ENCODE measurements at places on chromosomes 3 and 15.

DNA sequence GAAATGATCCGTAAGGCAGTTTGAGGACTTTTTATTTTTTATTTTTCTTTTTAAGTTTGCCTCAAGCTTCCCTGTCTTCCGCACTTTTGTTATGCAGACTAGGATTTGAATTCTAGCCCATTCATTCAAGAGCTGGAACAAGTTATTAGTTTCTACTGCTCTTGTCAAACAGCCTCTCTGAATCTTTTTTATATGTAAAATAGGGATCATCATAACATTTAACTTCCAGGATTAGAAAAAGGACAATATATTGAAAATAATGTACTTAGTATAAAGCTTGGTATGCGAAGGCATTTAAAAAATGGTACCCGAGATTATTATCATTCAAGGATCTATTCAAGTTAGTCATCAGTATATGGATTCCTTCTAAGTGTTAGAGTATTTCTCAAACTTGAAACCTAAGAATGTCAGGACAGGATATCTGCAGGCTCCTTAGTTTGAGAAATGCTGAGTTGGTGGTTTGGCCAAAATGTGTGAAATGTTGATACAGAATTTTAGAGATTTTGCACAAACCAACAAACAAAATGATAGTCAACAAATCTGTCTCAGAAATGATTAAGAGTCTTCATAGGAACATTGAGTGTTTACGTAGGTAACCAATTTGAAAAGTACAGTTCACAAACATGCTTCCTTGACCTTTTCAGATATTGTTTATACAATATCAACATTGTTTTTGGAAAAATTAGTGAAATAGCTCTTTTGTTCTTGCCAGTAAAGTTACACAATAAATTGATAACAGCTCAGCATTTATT is 40.5 kb upstream of the IGSF10 start:
- no peak for DNase-seq

- no peak for DNase-seq
Measured at GRCh38 chr3:52774066-52774713, 3.2 kb upstream of the ITIH1 start.

GRCh38 chr15:74835312-74835823 is 7.6 kb downstream of the ULK3 start:
- no peak for DNase-seq

GRCh38 chr3:111669926-111670630 is 74.9 kb upstream of the ZBED2 start:
- DNase-seq, result no peak

DNA sequence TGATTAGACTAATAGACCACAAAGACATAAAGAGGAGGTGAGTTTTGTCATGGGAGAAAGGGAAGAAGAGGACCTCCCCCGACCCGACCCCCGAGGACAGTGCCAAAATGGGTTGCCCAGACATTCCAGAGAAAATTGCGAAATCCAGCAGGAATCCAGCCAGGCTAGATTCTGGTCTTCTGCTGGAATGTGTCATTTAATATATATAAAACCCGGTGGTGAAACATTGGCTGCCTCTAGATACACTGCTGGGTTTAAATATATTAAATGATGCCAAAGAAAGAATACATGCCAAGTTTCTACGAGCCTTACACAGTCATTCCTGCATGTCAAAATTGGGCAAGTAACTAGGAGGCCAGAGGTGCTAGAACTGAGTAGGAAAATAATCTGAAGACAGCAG is 45.3 kb upstream of the SPESP1 start:
- no peak for DNase-seq

DNA sequence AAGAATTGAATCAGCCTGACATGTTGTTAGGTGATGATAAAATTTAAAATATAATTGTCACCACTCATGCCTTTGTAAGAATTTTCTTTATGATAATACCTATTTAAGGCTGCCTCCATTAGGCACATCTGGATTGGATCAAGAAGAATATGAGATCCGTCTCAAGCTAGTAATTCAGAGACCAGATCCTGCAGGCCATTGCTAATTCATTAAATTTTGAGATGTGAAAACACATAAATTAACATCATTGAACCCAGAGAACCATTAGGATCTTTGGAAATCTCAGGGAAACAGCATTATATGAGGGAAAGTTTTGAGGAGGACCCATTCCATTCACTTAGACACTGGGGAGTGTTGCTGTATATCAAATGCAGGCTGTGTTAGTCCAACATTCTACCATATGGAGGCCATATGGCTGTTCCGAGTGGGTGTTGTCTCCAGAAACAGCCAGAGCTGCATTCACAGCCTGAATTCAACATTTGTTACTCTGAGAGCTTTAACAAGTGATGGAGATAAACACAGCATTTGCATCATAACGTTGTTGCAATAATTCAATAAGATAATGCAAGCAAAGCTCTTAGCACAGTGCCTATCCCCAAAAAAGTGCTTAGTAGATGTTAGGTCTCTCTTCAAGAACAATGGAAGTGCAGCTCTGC is 67.4 kb downstream of the DTWD1 start:
- no peak for DNase-seq

GRCh38 chr15:63942486-63943365 is 103.6 kb downstream of the DAPK2 start:
- no peak for DNase-seq

DNA sequence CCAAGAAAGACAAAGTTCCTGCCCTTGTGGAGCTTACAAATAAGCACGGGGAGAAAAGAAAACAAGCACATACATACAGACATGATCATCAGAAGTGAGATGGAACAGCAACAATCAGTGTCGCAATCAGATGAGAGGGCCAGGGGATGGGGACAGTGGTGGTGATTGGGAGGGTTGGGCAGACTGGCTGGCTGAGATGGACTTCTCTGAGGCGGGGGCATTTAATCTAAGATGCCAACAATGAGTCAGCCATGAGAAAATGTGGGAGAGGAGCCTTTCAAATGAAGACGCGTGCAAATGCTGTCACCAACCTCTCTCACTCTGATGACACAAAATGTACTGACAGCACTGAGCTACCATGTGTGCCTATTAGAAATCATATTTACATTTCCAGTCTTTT is 81.4 kb downstream of the NCEH1 start:
- DNase-seq, result no peak

GRCh38 chr3:28234454-28234853 is 7.0 kb upstream of the CMC1 start:
- no peak for DNase-seq

GRCh38 chr3:149004622-149005021 is 13.3 kb downstream of the GYG1 start:
- DNase-seq, result no peak

GRCh38 chr15:67731112-67731721 is 94.1 kb upstream of the SKOR1 start:
- DNase-seq, result no peak

GRCh38 chr3:154247806-154248415 is 76.4 kb downstream of the DHX36 start:
- no peak for DNase-seq

DNA sequence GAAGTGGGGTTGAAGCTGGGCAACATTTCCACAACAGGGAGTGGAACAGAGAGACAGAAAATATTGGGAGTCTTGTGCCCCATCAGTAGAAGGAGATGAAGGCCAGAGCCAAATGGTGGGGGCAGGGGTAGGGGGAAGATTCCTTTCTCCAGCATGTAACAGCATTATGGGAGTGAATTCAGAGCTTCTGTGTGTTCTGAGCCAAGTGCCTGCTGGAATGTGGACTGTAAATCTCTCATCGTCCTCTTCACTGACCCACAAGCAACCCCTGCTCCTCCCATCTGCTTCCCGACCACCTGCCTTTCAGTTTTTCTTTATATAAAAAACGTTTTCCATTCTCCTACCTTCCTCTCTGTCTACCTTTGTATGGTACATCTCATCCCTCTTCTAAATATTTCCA is 344.2 kb upstream of the TPRG1 start:
- DNase-seq, result no peak

DNA sequence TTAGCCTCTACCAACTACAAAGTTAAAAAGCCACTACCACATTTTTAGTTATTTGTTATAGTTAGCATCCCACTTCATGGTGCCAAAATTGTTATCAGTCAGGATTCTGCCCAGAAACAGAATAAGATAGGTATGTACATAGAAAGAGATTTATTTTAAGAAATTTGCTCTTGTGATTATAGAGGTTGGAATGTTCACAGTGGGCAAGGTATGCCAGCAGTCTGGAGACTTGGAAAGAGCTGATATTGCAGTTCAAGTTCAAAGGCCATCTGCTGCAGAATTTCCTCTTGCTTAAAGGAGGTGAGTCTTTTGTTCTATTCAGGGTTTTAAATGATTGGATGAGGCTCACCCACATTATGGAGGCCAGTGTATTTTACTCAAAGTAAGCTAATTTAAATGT is 143.8 kb upstream of the POU1F1 start:
- DNase-seq, result no peak

- DNase-seq, result no peak
Measured at GRCh38 chr3:16994854-16995525, 110.2 kb downstream of the PLCL2 start.

- DNase-seq, result no peak
Measured at GRCh38 chr3:70501561-70501960, 189.1 kb upstream of the MDFIC2 start.

- no peak for DNase-seq
Measured at GRCh38 chr15:99957642-99958013, 224.4 kb upstream of the LYSMD4 start.

DNA sequence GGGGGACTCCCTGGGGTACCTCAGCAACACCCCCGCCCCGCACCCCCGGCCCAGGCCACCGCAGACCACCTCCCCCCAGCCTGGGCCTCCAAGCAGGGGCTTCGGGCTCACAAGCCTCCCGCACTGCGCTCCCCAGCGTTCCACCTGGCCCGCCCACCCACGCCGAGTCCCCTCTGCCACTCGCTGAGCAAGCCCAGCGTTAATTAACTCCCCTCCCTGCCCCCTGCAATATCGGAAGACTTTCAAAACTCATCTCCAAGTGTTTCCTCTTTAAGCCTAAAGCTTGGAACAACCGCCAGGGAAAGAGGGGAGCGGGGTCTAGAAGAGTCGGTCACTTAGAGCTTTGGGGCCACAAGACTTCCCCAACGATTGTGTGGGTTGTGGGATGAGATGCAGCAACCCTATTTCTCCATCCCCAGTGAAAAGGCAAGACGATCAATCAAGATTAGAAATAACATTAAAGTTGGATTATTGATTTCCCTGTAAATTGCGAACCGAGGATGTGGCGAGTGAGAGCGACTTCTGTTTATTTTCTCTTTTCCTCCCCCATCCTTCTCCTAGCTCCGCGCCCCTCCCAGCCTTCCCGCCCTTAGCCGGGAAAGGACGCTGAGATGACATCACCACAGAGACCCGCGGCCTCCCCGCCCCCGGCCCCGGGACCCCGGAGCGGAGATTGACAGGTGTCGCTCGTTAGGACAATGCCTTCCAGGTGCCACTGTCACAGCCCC is 30.2 kb downstream of the NR2F2 start:
- DNase-seq, result no peak

- DNase-seq, result no peak
Measured at GRCh38 chr3:121718205-121718846, 31.2 kb downstream of the GOLGB1 start.

DNA sequence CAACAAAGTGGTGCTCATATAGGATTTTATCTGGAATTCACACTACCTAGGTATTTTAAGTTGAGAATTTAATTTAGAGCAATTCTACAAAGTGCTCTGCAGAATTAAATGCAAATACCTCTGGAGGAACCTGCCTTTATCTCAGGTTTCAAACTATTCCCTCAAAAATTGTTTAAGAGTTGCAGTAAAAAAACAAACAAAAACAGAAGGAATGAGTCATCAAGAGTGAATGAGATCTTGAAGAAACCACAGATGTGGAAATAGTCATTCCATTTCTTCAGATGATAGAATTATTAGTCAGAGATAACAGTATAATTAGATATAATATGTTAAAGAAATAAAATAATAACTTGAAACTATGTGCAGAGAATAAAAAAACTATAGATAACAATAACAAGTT is 80.8 kb upstream of the SCN5A start:
- no peak for DNase-seq

DNA sequence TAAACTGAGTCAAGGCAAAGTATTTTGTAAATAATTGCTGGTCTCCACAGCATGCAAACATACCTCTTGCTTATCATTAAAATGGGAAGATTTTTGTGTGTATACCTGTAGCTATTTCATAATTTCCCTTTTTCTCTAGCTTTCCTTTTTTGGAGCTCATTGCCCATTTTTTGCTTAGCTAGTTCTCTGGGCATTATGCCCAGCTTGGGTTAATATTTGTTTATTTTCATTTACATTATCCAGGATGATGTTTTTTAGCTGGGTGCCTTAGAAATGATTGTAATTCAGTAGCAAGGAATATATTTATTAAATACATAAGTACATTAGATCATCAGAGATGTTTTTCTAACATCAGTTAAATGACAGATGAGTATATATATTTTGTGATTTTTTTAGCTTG is 1271.7 kb upstream of the GBE1 start:
- no peak for DNase-seq

DNA sequence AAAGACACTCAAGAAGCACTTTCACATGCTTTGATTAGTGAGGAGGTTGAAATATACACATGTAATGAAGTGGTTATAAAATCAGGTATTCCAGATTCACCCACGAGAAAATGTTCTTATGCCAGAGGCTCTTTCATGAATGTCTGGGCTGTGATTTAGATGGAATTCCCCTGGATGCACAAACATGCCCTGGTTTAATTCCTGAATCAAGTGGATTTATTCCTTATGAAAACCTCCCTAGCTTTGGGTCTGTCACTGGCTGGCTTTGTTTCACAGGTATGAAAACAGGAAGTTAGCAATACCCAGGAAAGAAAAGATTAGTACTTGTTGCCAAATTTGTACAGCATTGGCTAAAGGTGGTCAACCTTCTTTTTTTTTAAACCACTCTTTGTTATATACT is 1123.0 kb downstream of the ROBO1 start:
- no peak for DNase-seq

DNA sequence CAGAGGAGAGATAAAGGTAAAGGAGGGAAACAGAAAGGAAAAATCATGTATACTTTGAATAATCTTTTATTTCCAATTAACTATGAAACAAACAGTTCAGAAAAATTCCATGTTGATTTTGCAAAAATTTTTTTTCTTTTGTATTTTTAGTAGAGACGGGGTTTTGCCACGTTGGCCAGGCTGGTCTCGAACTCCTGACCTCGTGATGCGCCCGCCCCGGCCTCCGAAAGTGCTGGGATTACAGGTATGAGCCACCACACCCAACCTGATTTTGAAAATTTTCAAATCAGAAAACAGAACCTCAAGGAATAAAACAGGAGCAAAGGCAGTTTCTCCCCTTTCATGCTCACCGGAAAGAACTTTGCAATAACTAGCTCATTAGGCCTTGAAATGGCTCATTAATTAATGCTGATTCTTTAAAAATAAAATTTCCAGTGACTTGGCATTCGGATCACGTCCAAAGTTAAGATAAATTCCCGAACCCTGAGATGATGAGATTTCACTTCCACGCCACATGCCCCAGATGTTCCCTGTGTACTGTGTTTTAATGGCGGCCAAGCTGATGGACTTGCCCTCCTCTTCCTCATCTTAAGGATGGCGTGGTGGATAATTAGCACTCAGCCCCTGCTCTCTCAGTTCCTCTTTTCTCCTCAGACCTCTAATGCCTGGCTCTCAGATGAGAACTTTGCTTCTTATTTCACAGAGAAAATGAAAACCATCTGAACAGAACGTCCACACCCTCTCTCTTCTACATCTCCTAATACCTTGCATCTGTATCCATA is 10.8 kb downstream of the BCL2L10 start:
- DNase-seq, result no peak

- DNase-seq, result no peak
Measured at GRCh38 chr15:83714939-83715628, 61.2 kb downstream of the ADAMTSL3 start.

GRCh38 chr15:75065467-75065850 is 42.1 kb downstream of the PPCDC start:
- no peak for DNase-seq
